ENCODE measurements at places on chromosomes 7 and 10.
A peak's percentile ranks its signal among the peaks of the same experiment; 100 is the strongest.

GRCh38 chr7:128168667-128169210 is 72.3 kb upstream of the LEP start:
- DNase-seq = no peak

DNA sequence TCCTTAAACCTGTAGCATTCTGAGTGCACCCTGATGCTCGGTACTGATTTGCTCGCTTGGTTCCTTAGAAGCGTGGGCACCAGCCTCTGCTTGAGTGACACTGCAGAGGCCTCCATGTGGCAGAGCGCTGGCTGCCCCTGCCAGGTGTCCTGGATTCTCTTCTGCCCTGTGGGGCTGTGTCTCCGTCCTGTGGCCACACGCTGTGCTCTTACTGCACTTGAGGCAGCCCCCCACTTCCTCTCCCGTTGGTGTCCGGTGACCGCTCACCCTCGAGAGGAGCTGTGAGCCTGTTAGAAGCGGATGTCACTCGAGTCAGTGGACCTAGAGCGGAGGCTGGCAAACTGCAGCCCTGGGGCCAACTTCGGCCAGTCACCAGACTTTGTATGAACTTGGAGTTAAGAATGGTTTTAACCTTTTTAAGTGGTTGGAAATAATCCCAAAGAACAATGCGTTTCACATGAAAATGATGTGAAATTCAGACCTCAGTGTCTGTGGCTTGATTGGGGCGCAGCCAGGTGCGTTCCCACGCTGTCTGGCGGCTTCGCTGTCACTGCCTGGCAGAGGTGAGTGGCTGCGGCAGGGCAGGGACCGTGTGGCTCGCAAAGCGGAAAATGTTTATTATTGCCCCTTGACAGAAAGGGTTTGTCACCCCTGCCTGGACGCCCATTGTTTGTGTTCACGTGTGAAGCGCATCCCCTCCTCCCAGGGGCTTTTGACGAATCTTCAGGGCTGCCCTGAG is 114.6 kb downstream of the CYTH3 start:
- no peak for DNase-seq

- DNase-seq = peak; percentile 38
Measured at GRCh38 chr10:95560278-95561176, 644 bp downstream of the SORBS1 start.

DNA sequence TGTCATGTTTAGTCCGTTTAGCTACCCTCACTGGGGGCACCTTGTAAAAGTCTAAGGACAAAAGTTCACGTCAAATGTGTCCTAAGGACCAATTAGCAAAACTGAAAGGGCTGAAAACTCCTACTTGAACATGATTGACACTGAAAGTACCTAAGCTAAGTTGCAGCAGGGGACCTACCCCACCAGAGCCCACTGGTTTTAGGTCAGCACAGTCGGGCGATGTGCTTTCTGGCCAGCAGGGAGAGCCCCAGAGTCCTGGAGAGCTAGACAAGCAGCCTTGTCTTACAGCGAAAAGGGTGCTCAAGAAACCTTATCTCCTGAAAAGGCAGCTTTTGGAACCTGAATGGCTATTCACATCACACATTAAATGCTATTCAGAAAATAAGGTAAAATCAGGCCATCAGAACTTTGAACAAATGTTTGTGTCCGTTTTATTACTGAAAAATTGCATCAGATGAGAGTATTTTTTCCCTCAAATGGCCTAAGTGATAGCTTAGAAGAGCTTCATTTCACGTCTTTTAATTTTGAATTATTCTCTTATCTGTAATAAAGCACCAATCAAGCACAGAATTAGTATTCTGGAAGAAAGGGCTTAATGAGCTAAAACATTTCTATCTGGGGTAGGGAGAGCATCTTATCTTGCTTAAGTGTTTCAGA is 52.2 kb upstream of the MKI67 start:
- DNase-seq = peak; percentile 11

GRCh38 chr7:139618482-139619366 is 95.2 kb downstream of the CLEC2L start:
- no peak for DNase-seq

- no peak for DNase-seq
Measured at GRCh38 chr7:103150192-103150591, 1.3 kb upstream of the NAPEPLD start.

DNA sequence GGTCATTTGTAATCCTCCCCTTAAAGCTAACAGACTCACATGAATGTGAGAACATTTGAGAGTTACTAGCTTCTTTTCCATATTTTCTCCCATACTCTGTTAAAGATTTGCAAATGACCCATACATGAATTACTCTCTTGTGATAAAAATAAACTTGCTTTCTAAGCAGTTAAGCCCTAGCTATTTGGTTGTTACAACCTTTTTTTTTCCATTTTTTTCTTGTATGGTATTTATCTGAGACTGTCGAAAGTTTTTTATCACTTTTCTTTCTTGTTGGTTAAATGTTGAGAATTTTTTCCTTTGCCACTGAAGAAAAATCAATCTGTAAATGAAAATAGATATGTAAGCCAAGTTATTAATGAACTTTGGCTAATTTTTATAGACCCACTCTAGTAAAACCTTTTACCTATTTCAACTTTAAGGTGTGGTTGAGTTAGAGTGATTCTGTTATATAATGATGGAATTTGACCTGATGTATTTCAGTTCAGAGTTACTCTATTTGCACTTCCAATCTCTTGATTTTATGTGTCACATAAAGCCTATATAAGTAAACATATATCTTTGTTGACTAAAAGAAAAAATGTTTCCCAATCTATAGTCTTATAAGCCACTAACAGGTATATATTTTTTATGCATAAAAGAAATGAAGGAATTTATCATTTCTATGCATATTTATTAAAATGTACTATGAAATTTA is 19.0 kb upstream of the TMEM229A start:
- no peak for DNase-seq

DNA sequence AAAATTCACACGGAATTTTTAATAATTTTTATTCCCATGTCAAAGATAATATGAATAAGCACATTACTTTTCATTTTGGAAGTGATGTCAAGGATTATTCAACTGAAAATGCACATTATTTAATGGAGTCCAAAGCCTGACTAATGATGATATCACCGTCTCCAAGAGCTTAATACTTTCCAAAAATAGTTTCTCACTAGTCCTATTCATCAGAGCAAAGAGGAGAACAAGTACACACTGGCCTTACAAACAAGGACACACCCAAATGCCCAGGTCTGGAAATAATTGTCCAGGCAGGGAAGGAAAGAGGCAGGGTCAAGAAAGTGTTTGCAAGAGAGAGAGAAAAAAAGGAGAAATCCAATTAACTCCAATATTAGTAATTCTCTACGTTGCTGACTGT is 216.8 kb upstream of the CCDC6 start:
- DNase-seq = no peak

DNA sequence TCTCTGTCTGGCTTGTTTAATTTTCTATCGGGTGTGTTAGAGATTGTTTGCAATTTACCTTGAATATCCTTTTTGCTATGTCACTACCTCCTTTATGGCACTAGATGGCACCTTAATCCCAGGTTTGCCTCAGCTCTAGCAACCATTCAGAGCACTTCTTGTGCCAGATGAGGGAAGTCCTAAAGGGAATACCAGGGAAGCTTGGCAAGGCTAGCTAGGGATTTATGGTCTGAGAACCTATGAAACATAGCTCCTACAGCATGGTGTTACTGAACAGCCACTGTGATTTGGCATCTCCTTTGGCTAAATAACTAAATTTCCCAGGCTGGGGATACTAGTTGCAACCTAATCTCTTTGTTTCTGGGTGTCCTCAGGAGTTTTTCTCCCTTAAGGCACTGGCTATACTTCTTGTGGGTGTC is 69.0 kb upstream of the VOPP1 start:
- DNase-seq = peak; percentile 13

- no peak for DNase-seq
Measured at GRCh38 chr7:83467493-83467892, 181.4 kb downstream of the SEMA3E start.

DNA sequence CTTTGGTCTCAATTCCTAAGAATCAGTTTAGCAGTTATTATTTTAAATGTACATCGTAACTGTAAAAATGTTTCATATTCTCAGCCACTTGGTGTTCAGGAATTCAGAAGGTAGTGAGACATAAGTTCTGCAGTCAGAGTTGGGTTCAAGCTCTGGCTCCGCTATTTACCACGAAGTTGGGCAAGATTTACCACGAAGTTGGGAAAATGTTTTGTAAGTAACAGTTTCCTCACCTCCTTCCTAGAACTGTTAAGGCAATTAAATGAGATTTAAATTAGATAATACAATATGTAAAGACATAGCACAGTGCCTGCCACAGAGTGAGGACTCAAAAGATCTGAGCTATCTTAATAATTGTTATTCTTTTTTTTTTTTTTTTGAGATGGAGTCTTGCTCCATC is 16.3 kb upstream of the ABLIM1 start:
- DNase-seq = no peak

DNA sequence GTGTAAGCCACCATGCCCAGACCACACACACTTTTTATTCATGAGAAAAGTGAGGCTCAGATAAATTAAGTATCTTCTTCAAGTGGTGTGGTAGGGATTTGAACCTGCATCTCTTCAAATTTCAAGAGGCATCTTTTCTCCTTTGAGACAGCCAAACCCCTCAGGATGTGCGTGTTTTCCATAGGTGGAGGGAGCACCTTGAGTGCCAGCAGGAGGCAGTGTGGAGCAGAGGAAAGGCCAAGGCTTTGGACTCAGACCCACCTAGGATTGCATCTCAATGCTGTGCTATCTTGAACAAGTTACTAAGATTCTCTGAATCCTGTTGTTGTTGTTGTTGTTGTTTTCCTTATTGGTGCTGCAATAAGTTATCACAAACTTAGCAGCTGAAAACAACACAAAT is 40.2 kb upstream of the MYL10 start:
- no peak for DNase-seq

DNA sequence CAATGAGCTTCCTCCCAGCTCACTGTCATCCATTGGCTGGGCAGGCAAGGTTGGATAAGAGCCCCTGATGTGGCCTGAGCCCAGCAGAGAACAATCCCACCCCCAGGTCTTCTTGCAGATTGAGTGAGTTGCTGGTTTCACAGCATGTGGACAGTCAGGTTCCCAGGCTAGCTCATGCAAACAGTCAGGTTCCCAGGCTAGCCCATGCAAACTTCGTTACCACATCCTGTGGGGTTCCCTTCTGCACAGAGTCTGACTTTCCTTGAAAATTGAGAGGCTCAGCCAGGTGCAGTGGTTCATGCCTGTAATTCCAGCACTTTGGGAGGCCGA is 67.1 kb downstream of the TMEM130 start:
- DNase-seq = no peak

- no peak for DNase-seq
Measured at GRCh38 chr10:109956454-109957091, 33.3 kb upstream of the XPNPEP1 start.

DNA sequence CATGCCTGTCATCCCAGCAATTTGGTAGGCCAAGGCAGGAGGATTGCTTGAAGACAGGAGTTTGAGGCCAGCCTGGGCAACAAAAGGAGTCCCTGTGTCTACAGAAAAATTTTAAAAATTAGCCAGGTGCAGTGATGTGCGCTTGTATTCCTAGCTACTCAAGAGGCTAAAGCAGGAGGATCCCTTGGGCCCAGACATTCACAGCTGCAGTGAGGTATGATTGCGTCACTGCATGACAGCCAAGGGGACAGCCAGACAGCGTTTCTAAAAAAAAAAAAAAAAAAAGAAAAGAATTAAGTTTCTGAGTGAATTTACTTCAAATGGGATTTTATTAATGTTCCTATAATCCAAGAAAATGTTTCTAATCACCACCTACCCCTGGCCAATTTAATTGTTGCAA is 87.4 kb upstream of the RNF148 start:
- DNase-seq = no peak

- DNase-seq = no peak
Measured at GRCh38 chr10:119325131-119325530, 117.8 kb downstream of the GRK5 start.

GRCh38 chr7:103981003-103981423 is 8.4 kb downstream of the RELN start:
- no peak for DNase-seq

DNA sequence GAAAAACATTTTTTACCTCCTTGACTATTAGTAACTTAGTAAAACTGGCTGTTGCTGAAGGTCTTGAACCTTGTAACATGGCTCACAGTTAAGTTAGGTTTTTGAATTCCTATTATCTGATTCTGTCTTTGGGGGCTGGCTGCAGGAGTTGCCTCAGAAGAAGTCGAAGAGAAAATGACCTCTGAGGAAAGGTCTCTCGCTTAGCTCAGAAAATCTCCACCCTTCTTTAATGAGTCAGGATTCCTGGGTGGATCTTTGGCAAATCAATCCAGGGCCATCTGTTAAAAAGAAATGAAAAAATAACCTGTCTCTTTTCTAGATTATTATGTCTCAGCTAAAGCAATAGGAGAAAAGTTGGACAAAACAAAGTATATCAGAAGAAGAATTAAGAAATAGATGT is 267.8 kb upstream of the SEMA3C start:
- DNase-seq = no peak

- DNase-seq = no peak
Measured at GRCh38 chr7:46932676-46933424, 649.1 kb downstream of the TNS3 start.

DNA sequence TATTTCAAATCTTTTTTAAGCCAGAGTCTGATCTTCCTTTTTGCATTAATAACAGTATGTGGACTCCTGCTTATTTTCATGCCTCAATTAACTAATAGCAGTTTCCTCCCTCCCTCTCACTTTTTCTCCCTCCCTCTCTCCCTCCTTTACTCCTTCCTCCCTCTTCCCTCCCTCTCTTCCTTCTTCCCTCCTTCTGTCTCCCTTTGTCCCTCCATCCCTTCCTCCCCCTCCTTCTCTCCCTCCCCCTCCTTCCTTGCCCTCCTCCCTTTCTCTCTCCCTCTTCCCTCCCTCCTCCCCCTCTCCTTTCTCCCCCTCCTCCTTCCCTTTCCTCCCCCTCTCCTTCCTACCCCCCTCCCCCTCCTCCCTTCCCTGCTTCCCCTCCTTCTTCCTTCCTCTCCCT is 2.0 kb downstream of the ZCWPW1 start:
- no peak for DNase-seq

GRCh38 chr10:6649903-6650302 is 69.8 kb upstream of the PRKCQ start:
- DNase-seq = no peak

Measured in effector CD4-positive, alpha-beta T cell (primary cell).